ENCODE measurements at places on chromosomes 5 and 9.

GRCh38 chr9:93708987-93709302 lies 132.6 kb downstream of the PHF2 start:
- no peak for DNase-seq

DNA sequence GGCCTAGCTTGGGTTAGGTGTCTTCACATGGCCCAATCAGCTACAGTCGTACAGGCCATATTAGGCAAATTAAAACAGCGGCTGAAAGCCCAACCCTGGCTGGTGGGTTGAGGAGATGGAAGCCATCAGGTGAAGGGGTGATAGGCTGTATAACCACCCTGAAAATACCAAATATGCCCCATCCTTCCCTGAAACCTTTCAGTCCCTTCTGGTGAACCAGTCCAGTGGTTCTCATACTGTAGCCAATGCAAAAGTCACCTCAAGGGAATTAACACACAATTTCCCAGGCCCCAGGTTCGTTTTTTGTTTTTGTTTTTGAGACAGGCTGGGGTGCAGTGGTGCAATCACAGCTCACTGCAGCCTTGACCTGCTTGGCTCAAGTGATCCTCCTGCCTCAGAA lies 19.8 kb upstream of the KCNV2 start:
- no peak for DNase-seq

- no peak for DNase-seq
Measured at GRCh38 chr9:696332-697323, 144.9 kb upstream of the DMRT1 start.

GRCh38 chr5:28324174-28324573 lies 1285.8 kb upstream of the CDH9 start:
- DNase-seq, result no peak

DNA sequence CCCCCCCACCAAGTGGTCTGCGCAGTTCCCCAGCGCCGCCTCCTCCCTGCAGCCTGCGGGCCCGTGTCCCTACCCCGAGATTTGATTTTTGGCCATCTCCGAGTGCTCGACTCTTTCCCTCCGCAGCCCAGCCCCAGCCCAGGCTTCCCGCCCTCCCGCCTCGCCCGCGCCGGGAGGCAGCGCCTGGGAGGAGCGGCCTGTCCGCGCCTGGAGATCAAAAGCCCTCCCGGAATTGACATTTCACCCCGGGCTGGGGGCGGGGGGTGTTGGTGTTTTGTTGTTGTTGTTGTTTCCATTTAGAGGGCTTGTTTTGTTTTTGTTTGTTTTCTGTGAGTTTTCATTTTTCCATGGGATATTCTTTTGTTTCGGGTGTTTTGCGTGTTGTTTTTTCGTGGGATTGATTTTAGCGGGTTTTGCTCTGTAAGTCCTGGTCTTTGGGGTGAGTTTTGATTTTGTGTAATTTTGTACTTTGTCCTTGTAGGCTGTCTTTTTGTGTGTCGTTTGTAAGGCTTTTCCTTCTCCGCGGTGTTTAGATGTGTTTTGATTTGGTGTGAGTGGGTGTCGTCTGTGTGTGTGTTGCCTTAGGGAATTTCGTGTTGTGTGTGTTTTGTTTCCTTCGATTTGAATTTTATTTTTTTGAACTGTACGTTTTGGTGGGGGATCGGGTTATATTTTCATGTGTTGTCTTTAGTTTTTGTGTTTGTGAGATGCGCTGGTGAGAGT lies 1.7 kb upstream of the PAX5 start:
- no peak for DNase-seq

GRCh38 chr9:93617273-93617672 lies 40.9 kb downstream of the PHF2 start:
- no peak for DNase-seq

GRCh38 chr5:57106661-57107060 lies 67.2 kb upstream of the GPBP1 start:
- no peak for DNase-seq

- DNase-seq, result no peak
Measured at GRCh38 chr5:153714798-153715197, 224.3 kb downstream of the GRIA1 start.

DNA sequence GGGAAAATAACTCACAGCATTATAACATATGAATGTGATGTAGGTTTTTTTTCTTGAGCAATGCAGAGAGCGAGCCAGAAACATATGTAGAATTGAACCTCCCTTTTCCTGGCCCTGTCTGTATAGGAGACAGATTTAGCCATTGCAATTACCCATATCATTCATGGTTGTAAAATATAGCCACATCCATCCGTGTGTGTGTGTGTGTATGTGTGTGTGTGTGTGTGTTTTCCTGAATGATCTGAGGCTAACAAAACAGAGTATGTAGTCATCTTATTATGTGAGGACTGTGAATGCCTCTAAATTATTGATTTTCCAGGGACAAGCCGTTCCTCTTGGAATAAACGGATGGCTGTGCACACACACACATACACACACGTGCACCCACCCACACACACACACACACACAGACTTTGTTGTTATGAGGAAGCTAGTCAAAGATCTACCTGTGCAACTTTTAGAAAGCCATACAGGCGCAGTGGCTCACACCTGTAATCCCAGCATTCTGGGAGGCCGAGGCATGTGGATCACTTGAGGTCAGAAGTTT lies 11.7 kb upstream of the DENND1A start:
- DNase-seq, result no peak

DNA sequence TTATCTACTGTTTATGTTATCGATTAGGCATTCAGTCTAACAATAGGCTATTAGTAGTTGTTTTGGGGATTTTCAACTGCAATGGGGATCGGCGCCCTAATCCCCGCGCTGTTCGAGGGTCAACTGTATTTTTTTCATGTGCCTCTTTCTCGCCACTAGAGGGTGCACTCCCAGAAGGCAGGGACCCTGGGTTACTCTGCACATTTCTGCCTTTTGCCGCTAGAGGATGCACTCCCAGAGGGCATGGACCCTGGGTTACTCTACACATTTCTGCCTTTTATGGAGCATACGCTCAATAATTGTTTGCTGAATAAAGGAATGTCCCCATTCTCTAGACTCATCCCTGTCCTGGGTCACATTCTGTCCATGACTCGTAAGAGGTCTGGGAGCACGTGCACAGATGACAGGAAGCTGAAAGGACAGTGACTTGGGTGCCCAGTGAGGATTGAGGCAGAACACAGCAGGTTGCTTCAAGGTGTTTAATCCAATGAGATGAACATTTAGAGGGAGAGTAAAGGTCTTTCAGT lies 27.9 kb upstream of the RECK start:
- DNase-seq, result peak; percentile 48

DNA sequence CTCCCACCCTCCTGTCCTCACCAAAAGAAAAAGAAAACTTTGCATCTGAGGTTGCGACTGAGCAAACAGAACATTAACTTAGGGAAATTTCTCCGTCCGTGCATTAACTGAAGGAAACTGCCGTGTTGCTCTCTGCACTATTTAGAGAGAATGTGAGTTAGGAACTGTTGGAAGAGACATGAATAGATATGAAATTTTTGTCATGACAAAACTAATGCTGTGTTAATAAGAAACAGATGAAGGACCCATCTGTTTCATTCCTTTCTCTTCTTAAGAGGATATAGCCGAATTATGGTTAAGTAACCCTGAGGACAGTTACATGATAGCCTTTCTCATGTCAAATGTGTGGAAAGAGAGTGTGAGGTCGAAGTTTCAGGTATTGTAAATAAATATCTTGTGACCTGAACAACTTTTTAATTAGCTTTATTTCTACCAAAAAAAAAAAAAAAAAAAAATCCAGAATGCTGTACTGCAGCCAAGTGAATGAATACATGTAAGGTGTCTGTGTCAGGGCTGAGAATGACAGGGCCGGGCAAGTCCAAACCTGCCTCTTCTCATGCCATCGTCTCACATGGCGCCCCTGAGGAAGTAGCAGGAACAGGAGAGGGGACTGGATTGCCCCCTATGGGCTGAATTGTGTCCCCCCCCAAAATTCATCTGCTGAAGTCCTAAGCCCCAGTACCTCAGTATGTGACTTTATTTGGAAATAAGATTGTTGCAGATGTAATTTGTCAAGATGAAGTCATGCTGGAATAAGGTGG lies 35.6 kb upstream of the ANKRD33B start:
- no peak for DNase-seq

DNA sequence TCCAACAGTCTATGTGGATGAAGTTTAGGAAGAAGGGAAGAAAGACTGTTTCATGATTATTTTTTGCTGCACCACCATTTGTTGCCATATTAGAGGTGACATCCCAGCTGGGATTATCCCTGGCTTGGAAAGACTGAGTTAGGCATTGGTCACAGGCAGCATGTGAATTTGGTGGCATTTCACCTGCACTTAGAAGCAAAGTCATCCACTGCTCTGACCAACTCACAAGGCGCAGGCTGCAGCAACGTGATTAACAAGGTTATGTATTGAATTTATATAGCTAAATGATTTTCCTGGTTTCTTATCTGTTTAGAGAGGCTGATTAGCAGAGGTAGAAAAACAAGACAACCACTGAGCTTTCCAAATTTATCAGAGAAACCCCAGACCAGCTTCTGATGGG lies 2.7 kb downstream of the FYB1 start:
- DNase-seq, result no peak

DNA sequence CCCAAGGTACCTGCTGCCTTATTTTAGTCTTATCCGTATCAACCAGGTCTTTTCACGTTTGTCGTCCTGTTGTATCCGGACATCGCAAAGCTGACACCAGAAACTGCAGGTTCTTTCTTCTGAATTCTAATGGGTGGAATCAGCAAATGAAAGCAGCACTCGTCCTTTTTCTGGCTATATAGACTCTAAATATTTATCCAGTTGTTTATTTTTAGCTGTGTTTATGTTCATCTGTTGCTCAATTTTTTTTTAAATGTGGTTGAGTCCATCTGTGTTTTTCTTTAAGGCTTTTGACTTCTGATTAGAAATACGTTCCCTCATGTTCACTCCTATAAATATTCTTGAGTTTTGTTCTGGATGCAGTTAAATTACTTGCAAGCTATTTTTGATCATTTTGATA lies 831.7 kb downstream of the MTRR start:
- no peak for DNase-seq

DNA sequence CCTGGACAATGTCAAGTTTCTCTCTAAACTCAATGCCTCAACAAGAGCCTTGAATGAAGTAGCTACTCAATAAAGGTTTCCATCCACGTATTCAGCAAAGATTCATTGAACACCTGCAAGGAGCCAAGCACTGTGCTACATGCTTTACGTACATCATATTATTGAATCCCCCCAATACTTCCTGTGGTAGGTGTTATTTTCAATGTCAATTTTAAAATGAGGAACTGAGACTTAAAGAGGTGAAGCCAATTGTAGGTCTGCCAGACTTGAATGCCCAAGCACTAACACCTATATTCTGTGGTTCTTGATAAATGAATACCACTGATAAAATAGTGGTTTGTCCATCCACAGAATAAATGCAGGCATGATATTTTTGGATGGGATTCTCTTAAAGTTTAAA lies 162.3 kb downstream of the DRD1 start:
- DNase-seq, result no peak

DNA sequence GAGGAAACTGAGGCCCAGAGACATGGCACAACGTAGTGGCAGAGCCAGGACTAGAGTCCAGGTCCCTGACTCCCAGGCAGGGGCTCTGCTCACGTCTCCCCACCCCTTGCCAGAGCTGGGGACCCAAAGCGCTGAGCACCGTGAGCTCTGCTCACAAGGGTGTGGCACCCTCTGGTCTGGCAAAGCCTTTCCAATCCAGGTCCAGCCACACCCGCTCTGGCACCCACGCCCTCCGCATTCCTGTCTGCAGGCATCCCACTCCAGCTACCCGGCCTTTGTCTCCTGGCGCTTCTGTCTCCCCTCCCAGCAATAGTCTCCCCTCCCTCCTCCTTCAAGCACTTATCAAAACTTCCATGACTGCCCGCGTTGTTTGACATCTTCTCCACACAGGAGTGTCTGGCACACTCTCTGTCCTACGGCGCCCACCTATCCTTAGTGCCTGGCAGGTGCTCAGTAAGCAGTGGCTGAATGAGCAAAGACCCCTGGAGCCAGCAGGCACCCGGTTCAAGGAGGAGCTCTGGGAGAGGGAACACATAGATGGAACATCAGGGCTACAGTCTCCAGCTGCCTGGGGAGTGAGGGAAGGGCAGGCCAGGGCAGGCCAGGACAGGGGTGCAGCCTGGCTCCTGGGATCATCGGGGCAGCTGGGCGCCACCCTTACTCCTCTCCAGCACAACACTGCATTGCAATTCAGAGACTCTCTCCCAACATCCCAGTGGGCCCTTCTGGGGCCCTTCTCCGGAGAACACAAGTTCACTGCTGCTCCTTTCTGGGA lies 12.0 kb downstream of the HIGD2A start:
- peak; percentile 43 for DNase-seq

DNA sequence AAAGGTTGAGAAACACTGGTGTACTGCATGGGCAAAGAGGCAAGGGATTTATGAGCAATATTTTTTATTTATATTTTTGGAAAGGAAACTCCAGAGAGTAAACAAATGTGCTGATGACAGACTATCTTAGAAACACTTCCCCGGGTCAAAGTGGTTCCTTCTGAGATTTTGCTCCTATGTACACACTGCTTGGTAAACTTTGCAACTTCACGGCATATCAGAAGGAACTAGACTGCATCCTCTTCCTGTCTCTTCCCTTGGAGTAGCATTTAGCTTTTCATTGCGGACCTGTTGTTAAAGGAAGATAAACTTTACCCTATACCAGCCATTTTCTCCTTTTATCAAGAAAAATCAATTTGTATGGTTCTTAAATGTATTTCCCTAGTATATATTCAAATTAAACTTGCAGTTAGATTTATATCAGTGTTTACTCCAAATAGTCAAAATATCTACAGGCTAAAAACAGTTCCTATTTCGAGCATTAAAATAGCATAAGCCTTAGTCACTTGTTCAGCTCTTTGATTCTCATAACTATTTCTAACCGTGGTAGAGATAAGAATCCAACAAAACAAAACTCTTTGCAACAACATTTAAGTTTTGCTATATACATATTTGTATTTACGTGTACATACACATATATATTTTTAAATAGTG lies 48.0 kb upstream of the LRRC19 start:
- DNase-seq, result no peak

GRCh38 chr9:104553261-104553660 lies 15.7 kb upstream of the OR13C8 start:
- no peak for DNase-seq

GRCh38 chr5:18117968-18118367 lies 483.7 kb downstream of the TAF11L14 start:
- DNase-seq, result no peak

DNA sequence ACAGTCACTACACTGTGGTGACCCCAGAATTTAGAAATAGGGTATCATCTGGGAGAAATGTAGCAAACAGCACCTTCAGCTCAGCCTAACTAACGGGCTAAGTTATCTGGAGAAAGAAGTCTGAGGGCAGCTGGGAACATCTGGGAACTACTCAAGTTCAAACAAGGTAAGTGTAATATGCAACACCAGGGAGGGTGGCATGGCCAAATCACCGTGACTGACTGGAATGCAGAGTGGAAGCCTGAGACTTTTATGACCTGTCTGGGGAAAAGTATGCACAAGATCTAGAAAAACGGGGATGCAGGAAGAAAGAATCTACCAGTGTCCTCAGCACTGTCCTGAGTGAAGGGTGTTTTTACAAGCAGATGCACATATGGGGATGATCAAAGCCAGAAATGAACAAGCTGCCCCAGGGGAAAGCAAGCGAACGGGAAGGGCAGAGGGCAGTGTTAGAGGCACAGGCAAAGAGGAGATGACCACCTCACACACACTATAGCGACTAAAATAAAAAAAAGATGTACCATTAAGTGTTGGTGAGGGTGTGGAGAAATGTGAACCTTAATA lies 59.9 kb downstream of the SERINC5 start:
- no peak for DNase-seq

GRCh38 chr5:54401515-54401914 lies 54.0 kb upstream of the HSPB3 start:
- DNase-seq, result no peak

- no peak for DNase-seq
Measured at GRCh38 chr9:131639769-131640437, 94.6 kb downstream of the PRRT1B start.
